ENCODE measurements at places on chromosomes 1 and 21.

DNA sequence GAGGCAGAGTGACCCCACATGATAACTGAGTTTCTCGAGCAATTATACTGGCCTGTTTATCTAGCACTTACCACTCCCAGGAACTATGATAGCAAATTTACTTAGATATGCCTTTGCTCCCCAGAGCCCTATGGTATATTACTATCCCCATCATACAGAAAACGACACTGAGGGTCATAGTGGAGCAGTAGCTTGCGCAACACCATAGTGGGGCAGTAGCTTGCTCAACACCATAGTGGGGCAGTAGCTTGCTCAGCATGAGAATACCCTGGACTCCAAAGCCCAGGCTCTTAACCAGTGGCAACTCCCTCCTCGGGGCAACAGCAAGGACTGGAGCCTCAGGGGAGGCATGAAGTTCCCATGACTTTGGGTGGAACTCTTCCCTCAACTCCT is 211.9 kb downstream of the NPHP4 start:
- DNase-seq, result no peak

- no peak for DNase-seq
Observed at GRCh38 chr1:235617808-235618207, 31.8 kb downstream of the GNG4 start.

DNA sequence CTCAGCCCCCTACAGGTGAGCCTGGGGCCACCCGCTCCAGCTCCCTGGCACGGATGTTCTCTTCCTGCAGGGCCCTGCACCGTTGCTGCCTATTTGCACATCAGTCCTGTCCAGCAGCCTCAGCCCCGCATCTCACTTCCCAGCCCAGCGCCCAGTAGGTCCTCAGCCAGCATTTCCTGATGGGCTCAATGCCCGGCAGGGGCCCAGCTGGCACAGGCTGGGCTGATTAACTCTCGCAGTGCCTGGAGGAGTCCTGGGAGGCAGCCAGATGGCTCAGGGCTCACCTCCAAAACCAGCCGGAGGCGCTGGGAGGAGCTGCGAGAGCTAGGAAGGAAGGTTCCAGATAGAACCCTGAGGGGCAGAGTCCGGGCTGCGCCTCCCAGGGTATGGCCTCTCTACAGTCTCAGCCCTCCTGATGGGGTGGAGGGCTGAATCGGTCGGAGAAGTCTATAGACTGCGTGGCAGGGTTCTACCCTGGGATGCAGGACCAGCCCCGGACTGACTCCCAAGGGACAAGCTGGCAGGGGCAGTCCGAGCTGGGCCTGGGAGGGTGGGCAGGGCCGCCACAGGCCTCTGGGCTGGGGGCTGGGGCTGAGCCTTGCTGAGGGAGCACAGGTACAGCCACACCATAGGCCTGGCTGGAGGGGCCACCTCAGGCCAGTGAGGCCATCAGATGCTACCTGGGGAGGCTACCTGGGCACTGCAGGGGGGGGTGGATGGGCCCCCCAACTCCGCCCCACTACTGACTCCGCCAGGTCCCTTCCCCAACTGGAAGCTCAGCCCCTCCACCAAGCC is 19.2 kb upstream of the CLSTN1 start:
- no peak for DNase-seq

- DNase-seq, result peak; percentile 69
Observed at GRCh38 chr1:2547210-2548067, 8.7 kb upstream of the TNFRSF14 start.

DNA sequence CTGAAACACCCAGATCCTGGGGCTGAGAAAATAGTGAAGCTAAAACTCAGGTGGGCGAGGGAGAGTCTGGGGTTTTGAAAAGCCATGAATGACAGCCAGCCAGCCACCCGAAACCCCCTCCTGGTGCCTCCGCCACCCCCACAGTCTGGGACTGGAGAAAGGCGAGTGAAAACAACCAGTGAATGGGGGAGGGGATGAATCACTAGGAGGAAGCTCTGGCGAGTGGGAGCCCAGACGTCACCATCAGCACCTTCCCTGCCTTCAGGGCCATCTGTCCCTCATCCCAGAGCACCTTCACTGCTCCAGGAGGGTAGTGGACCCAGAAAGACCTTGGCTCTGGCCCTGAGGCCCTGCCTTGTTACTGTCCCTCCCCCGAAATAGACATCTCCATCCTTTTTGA is 9.2 kb downstream of the RORC start:
- no peak for DNase-seq

GRCh38 chr1:190679044-190679443 is 201.4 kb upstream of the BRINP3 start:
- DNase-seq, result no peak

GRCh38 chr1:175536369-175536768 is 207.0 kb downstream of the TNR start:
- DNase-seq, result no peak

- DNase-seq, result no peak
Observed at GRCh38 chr1:67880056-67880601, 46.9 kb upstream of the GNG12 start.

- DNase-seq, result no peak
Observed at GRCh38 chr1:236381565-236382158, 12.4 kb upstream of the EDARADD start.

- no peak for DNase-seq
Observed at GRCh38 chr1:235339746-235340145, 11.4 kb downstream of the GGPS1 start.

GRCh38 chr1:218456444-218456843 is 111.3 kb downstream of the TGFB2 start:
- DNase-seq, result no peak
